Left lobe of liver (tissue), 2 donors: ENCODE measurements at places on chromosomes 1 and 21. TPM values are rescaled to one million over a fixed set of nuclear protein-coding genes. Genes with fewer than 3 reads are reported as not detected.

- DNase-seq = no peak
Observed at GRCh38 chr1:21520899-21521716, 11.9 kb downstream of the ALPL start.

DNA sequence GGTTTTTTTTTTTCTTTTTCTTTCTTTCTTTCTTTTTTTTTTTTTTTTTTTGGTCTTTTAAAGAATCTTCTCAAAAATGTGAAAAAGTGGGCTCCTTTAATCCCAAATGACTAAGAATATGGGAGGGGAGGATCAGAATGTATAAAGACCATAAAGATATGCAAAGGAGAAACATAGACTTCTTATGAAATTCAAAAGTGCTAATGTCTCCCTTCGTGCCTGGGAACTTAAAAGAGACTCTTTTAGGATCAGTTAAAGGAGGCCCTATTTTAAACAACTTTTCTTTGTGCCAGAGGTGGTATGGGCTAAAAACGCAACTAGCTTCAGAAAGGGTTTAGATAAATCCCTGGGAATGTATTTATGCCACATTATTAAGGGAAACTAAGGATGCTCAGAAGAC is 54.2 kb upstream of the KAZN start:
- DNase-seq = no peak

- DNase-seq = no peak
Observed at GRCh38 chr1:157937744-157938143, 55.7 kb upstream of the KIRREL1 start.

DNA sequence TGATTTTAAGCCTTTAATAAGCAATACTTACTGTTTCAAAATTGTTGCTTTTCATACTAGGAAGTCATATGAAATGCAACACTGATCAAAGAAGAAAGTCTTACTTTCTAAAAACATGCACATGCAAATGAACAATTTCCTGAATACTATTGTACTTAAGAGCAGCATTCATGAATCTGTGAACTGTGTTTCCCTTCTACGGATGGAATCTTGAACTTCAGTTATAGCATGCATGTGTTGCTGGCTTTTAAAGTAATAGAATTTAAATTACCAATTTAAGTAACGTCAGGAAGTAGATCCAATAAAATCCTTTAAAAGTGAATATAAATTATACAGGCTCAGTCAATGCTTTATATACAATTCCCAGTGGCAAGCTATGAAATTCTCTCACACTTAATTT is 348.9 kb downstream of the KCNT2 start:
- DNase-seq = no peak

- no peak for DNase-seq
Observed at GRCh38 chr1:38300616-38301015, 254.0 kb upstream of the POU3F1 start.

GRCh38 chr1:79849388-79849787 is 842.9 kb upstream of the ADGRL4 start:
- no peak for DNase-seq

DNA sequence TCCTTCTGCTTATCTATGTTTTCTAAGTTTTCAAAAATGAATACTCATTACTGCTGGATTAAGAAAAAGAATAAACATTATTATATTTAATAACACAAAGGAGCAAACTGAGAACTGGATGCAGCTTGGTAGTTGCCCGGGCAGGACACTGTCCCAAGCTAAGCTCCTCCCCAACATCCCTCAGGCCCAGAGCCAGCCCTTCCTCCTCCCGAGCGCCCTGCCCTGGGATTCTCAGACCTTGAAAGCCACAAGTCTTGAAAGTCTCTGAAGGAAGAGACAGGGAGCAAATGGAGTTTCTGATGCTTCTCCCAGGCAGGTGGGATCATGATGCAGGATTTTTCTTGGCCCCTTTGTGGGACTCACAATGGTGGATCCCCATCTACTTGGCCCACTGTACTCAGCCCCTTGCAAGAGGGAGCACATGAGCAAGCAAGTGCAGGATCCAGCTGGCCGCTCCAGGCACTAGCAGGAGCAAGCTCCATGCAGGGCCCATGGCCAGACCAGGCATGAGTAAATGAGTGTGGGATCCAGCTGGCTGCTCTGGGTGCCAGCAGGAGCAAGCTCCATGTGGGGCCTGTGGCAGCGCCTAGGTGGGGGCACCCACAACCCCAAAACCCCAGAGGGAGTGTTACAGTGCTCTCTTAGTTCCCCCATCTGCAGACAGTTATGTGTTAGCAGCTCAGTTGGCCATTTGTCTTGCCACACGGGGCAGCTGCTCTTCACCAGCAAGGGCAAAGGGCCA is 32.1 kb upstream of the RAB4A start:
- DNase-seq = no peak

- no peak for DNase-seq
Observed at GRCh38 chr1:231869364-231869763, 242.8 kb downstream of the DISC1 start.

DNA sequence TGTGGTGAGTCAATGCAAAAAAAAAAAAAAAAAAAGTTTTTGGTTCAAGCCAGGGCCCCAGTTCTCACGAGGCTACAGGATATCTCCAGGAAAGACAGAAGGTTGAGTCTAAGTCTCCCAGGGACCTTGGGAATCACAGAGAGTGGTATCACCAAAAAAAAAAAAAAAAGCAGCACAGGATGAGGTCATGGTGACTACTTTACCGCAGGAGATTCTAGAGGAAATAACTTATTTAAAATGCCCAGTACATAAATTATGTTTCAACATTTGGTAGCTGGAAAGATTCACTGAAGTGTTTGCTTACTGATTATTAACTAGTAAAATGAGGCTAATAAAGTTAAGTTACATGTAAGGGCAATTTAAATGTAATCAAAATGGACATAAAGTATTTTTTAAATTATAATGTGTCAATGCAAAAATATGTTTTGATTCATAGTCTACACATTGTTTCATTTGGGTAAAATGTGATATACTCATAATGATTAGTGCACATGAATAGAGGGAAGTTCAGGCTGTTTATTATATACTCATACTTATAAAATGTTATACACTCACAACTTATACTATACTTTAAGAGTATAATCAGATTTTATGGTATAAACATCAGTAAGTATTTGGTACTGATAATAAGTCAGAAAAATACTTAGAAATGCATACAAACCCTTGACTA is 84.1 kb downstream of the PLPPR5 start:
- no peak for DNase-seq

The CDA gene
- 29.7 TPM for total RNA-seq

The CA6 gene
- total RNA-seq = not detected

The NFYC gene
- 26.8 TPM for total RNA-seq
